ENCODE measurements at places on chromosomes 2 and 18.

DNA sequence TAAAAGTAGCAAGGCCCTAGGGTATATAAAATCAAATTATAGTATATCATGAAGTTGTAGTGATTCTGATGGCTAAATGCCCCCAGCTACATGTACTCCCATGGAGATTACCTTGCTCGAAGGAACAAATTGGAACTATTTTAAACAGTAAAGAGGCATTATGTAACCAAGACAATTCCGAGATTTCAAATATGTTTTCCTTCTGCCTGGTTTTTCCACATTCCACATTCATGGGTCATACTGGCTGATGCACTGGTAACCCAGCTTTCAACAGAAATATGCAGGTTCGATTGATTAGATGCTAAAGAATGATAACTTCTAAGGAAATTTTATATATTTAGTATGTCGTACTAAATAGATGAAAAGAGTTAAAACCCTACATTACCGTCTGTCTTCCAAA is 62.3 kb upstream of the MGAT4A start:
- no peak for DNase-seq

DNA sequence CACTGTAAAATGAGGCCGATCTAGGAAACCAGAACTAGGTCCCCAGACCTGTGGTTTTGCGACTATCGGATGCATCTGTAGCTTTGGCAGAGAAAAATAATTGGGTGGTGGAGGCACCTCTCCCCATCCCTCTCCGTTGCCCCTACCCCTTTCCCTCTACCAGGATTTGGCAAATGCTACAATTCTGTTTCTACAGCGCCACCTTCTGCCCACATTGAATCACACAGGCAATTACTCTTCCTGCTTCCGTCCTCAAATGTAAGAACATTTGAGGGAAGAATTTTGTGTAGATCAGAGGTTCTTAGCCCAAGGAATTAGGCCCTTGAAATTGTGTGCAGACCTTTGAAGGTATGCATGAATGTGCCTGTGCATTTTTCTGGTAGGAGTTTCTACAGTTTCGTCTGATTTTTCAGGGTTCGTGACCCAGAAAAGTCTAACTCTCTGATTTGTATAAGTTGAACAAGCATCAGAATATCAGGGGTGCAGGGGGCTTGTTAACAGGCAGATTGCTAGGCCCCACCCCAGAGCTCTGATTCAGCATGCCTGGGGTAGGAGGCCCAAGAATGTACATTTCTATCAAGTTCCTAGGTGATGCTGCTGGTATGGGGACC is 11.2 kb downstream of the ATP6V1B1 start:
- peak; percentile 66 for DNase-seq

GRCh38 chr2:223668302-223668998 is 66.3 kb upstream of the SCG2 start:
- DNase-seq: no peak

DNA sequence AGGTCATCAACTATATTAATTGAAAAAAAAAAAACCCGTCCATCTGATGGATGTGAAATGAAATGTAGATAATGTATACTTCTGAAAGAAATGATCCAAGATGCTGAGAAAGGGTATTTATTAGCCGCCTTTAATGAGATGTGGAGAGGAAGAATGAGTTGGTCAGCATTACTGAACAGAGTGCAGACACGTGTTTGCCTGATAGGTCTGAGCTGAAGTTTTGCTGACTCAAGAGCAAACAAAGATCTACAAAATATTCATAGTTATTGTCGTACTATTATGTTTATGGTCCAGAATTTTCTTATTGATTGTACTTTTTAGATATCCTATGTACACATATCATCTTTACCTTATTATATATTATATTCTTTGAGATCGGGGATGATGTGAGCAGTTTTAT is 235.3 kb downstream of the RDH14 start:
- no peak for DNase-seq

DNA sequence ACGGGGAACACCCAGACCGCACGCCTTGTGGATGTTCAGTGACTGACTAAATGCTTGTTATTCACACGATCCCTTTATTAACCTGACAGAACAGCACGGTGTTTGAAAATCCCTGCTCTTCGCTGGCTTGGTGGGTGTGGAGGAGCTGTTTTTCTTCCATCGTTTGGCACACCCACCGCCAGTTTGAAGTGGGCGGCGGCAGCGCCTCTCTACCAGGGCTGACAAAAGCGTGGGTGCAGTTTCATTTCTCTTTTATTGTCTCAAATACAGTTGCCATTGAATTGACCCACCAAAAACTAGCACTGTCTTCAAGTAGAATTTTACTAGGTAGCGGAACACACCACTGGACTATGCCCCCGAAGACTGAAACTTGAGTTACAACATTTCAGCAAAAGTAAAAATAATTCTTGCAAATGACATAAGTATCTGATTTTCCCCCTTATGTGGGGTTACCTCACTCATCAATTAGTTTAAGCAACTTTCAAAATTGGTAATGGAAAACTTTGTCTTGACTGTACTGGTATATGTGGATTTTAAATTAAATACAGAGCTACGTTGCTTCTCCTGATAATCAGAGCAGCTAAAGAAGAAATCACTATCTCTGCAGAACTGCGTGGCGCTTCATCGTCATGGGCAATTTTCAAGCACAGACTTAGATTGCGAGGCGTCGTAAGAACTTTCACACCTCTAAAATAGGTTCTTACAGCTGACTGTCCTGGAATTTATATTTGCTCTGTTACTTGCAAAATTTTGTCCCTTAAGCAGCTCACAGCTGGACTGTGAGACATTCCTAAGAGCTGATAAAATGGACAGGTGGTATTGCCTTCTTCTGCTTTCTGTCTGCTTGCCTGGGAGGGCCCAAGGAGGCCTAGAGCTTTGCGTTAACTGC is 60.9 kb downstream of the LDLRAD4 start:
- no peak for DNase-seq

DNA sequence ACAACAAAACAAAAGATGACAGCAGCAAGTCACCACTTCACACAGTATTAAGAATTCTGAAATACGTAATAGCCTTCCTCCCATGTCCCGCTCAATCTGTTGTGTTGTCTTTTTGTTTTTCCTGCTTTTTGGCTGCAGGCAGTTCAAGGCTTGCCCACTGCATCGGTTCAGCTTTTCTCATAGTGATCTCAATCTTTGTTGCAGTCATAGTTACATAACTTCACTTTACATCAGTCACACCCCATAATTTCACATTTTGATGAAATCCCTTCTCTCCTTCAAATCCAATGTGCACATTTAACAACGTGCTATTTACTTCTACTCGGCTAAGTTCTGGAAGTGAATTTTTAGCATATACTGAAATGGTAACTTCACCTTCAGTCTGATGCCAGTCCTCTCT is 33.8 kb upstream of the HAAO start:
- no peak for DNase-seq

DNA sequence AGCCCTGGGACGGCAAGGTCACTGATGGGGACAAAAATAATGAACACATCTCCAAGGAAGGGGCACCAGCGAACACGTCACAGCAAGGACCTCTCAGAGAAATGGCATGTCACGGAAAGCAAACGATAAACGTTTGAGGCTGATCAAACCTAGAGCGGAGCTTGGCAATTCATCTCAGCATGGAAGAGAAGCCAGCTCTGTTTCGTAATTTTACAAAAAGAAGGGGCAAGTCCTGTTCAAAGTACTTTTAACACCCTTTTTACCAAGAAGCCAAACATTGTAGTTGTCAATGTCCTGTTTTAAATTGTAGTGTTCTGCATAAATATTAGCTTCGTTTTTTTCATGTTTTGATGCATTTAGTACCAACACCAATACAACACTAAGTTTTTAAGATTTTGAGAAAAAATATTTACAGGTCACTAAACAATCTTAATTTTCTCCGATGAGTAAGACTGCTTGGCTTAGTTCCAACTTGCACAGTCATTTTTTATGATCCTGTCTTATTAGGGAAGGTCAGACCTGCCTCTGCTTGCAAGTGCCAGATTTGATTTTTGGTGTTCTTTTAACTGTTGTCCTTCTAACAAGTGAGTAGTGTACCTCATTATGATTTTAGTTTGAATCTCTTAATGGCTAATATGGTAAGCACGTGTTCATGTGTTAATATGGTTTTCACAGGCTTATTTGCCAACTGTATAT is 818.5 kb upstream of the SALL3 start:
- DNase-seq: no peak

- DNase-seq: no peak
Observed at GRCh38 chr18:74115046-74115445, 32.6 kb downstream of the FBXO15 start.

DNA sequence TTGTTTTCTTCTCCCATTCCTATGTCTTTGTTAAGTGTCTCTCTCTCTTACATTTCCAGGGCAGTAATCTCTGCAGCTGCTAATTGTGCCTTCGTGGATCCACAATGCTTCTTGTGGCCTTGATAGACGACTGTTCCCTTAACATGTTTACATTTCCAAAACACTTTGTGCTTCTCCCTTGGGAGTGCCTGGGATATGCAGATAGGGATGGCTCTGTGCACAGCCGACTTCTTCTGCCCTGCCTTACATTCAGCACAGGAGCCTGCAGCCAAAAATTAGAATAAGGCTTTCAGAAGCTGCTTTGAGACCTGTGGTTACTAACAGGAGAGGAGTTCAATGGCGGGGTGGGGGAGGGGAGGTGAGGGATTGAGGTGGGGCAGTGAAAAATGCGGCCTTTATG is 328.9 kb downstream of the TDRD15 start:
- DNase-seq: no peak

- DNase-seq: no peak
Observed at GRCh38 chr18:33062834-33063364, 290.1 kb upstream of the KLHL14 start.

DNA sequence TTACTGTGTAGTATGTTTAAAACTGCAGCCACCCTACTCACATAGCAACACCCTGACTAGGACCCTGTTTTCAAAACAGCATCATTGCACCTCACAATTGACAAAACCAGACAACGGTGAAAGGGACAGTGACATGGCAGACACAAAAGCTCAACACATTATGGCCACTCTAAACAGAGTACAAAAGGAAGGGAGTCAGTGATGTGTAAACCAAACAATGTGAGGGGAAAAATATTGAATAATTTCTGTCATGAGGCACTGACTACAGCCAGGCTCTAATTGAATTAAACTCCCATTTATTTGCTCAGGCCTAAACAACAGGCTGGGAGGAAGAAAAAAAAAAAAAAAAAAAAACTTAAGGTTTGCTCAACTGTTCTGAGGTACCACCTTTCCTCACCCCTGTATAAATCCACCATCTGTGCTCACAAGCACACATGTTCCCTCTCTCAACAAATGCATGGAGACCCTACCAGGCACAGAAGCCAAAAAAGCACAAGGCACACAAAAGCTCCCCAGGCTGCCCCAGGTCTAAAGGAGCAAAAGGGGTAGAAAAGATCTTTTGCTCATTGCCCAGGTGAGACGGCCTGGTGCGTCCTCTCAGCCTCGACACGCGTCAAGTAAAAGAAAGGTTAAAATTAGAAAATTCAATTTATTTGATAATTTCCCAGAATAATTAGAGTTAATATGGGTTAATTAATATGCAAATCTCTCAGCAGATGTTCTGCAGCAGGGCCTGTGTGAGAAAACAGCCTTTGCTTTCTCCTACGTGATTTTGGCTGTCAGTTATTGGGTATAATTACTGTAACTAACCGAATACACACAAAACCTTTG is 80.9 kb downstream of the ZEB2 start:
- no peak for DNase-seq

GRCh38 chr2:79630060-79630459 is 117.2 kb downstream of the CTNNA2 start:
- DNase-seq: no peak

DNA sequence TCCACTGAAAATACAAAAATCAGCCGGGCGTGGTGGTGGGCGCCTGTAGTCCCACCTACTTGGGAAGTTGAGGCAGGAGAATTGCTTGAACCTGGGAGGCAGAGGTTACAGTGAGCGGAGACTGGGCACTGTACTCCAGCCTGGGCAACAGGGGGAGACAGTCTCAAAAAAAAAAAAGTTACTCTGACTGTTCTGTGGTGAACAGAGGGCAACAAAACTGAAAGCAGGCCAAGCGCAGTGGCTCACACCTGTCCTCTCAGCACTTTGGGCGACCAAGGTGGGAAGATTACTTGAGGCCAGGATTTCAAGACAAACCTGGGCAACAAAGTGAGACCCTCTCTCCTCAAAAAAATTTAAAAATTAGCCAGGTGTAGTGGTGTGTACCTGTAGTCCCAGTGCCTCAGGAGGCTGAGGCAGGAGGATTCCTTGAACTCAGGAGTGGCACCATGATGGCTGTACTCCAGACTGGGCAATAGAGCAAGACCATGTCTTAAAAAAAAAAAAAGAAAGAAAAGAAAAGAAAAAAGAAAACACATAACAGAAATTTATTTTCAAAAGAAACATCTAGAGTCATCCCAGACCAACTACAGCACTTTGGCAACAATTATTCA is 13.6 kb upstream of the RTN4 start:
- DNase-seq: no peak

GRCh38 chr18:79640064-79640672 is 39.4 kb upstream of the CTDP1 start:
- no peak for DNase-seq

GRCh38 chr18:24778810-24779418 is 318.5 kb downstream of the HRH4 start:
- no peak for DNase-seq

- DNase-seq: no peak
Observed at GRCh38 chr2:149800624-149801542, 213.3 kb upstream of the MMADHC start.

DNA sequence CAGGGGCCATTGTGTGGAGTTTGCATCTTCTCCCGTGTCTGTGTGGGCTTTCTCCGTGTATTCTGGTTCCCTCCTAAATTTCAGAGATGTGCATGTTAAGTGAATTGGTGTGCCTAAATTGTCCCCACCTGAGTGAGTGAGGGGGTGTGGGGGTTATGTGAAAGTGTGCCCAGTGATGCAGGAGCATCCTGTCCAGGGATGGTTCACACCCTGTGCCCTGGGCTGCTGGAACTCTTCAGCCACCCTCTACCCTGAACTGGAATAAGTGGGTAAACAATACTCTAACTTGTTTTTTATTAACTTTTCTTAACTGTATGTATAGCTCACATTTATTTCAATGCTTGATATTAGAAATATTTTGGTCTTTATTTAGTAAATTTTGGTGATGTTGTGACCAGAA is 56.0 kb downstream of the UBE2E3 start:
- no peak for DNase-seq

GRCh38 chr2:30208453-30208852 is 22.9 kb upstream of the LBH start:
- DNase-seq: peak; percentile 75

DNA sequence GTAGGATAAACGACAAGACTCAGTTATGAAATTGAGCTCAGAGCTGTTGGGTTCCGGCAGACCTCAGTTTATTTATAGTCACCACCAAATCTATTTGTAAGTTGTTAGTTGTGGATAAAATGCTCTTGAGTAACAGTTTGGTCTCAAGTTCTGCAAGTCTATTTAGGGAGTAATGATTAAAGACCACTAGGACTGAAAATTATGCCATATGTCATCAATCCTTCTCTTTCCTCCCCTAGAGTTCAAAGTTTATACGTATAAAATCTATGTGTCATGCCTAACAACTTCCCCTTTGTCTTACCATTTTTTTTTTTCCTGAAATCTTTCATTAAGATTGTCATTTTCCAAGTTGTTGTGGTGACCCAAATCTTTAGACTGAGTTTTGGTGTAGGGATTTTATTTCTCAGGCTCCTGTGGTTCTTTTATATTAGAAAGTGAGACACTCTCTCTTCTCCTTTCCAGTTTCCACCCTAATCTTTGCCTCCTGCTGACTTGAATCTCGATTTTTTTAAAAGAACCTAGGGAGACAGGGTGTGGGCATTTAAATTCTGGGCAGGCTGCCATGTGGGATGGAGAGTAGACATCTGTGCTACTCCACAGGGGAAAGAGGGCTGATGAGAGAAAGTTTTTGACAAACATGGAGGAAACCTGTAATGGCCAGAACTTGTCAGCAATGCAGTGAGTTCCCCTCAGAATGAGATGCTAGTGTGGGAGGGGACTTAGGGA is 51.0 kb downstream of the LAMA3 start:
- DNase-seq: peak; percentile 8

Measured in DMS79 treated with DMSO at 0.1 percent for 48 hours (cell line).